ENCODE measurements at places on chromosomes 7 and 10.

DNA sequence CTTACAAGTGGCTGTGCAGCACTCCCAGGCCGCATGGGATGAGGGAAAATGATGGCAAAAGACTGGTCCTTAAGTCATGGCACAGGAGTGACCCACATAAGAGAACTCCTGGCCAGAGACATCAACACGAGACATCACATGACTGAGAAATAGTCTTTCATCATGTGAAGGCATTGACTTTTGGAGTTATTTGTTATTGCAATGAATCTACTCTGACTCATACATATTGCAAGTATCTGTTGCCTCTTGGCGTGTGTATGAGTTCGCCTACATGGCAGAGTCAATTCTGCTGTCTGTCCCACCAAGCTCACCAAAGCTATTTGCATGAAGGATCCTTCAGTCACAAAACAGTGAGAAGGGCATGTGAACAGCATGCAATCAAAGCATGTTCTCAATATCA is 59.7 kb upstream of the HABP2 start:
- DNase-seq, result no peak

- no peak for DNase-seq
Observed at GRCh38 chr7:11078247-11078834, 104.7 kb downstream of the PHF14 start.

DNA sequence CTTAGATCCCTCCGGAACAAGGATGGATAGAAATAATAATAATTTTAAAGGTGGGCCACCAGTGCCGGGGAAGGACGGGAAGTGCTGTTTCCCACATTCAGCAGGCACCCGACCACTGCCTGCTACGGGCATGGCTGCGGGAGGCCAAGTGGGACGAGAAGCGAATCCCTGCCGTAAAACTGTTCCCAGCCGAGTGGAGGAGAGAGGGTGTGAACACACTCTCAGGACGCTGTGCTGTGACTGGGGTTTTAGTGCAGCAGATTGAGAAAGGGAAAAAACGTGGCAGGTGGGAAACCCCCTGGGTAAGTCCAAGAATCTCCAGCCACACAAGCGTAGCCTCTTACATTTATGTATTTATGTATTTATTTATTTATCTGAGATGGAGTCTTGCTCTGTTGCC is 158.8 kb downstream of the DNAJB6 start:
- DNase-seq, result peak; percentile 58

DNA sequence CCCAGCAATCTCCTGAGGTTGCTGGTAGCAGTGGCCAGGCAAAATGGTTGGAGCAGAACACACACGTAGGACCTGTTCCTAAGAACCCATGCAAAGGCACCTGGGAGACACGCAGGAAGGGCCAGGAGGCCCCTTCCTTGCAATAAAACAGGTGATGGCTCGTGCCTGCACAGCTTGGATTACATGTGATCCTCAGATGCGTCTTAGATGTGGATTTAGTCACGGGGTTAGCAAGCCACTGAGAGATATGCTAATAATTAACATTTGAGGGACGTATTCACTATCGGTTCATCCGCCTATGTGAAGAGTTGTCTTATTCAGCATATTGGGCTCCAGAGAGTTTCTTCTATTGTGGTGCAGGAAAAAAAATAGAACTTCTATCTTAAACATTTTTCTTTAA is 4.6 kb upstream of the RHEB start:
- DNase-seq, result no peak

GRCh38 chr10:126013489-126014281 is 117.3 kb downstream of the FANK1 start:
- no peak for DNase-seq

DNA sequence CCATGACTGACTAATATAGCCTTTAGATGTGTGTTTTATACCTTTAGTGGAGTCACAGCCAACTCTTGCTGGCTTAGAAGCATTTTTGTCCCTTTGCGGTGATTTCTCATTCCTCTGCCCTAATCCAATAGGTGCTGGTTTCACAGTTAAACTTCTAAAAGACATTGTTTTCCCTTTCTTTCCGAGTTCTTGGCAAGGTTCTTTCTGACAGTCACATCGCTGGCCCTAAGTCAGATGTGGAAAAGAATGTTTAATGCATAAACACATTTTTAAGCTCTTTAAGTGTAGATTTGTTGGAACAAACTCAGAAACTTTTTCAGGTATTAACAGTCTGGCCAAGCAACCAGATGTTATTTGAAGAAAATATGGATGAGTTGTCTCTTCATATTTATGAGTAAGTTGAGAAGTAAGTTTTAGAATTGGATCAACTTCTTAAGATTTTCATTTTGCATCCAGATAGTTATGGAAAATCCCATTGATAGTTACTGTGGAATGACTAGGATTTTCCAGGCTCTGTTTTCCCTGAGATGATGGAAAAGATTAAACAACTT is 4.1 kb downstream of the EPDR1 start:
- no peak for DNase-seq

DNA sequence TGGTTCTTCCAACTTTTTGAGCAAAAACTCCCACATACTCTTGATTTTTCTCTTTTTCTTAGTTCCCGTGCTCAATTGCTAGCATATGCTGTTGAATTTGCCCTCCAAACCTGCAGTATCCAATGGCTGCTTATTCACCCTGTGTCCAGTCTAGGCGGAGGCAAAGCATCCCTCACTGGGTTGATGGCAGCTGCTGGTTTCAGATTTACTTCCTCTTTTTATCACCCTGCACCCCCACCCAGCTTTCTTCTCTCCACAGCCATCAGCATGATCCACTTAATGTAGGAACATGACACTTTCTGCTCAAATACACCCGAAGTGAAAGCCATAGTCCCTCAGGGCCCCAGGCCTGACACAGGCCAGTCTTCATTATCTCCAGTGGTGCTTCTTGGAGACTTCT is 87.6 kb upstream of the ADARB2 start:
- DNase-seq, result no peak

DNA sequence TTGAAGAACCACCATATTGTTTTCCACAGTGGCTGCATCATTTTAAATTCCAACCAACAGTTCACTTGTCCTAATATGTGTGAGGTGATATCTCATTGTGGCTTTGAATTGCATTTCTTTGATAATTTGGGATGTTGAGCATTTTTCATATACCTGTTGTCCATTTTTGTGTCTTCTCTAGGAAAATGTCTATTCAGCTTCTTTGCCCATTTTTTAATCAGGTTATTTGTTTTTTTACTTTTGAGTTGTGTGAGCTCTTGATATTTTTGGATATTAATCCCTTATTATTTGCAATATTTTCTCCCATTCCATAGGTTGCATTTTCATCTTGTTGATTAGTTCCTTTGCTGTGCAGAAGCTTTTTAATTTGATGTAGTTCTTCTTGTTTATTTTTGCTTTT is 95.1 kb upstream of the CCDC71L start:
- DNase-seq, result no peak

DNA sequence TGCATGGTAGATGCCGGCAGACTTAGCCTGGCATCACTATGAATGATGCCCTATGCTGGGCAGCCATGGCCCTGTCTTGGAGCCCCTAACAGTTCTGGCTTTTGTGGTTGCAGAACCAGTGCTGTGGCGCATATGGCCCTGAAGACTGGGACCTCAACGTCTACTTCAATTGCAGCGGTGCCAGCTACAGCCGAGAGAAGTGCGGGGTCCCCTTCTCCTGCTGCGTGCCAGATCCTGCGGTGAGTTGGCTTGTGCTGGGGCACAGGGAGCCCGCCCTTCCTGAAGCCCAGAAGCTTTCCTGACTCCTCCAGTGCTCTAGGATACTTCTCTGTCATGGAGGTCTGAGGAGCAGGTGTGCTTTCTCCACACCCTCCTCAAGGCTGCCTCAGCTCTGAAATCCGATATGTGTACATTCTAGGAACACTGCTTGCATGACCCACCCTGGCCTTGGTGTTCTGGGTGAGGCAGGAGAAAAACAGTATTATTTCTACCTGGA is 25.6 kb upstream of the SH2D4B start:
- DNase-seq, result no peak

- DNase-seq, result peak; percentile 46
Observed at GRCh38 chr7:151115121-151115835, 29.0 kb downstream of the AGAP3 start.

- DNase-seq, result peak; percentile 61
Observed at GRCh38 chr7:139777948-139778841, at the start of gene HIPK2. Gene HIPK2 (minus strand): TSS chr7:139777998. CDS start chr7:139777623, 375 bp downstream.

GRCh38 chr10:122279725-122280141 is 8.6 kb downstream of the BTBD16 start:
- peak; percentile 25 for DNase-seq

DNA sequence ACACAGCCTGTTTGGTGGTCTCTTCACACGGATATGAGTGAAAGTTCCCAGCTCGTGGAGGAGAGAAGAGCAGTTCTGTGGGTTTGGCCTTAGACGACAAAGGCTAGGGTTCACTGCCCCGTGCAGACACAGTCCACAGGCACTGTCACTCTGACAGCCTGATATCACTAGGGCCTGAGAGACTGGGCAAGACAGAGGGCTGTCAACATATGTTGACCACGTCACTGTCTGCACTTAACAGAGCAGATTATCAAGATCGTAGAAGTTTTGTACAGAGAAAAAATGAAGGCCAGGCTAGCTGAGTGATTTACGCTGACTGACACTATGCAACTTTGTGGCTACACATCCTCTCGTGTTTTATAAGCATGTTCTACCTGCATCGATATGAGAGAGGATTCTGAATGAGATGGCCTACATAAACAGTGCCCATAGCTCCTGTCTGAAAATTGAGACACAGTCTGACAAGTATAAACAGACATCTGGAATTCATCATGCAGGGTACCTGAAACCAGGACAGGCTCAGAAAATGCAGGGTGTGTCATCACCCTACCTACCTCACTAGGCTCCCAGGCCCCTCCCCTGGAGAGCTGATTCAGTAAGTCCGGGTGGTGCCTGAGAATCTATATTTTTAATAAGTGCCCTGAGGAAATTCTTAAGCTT is 120.0 kb downstream of the SGMS1 start:
- no peak for DNase-seq

- no peak for DNase-seq
Observed at GRCh38 chr7:101768280-101768679, 49.1 kb upstream of the CUX1 start.

DNA sequence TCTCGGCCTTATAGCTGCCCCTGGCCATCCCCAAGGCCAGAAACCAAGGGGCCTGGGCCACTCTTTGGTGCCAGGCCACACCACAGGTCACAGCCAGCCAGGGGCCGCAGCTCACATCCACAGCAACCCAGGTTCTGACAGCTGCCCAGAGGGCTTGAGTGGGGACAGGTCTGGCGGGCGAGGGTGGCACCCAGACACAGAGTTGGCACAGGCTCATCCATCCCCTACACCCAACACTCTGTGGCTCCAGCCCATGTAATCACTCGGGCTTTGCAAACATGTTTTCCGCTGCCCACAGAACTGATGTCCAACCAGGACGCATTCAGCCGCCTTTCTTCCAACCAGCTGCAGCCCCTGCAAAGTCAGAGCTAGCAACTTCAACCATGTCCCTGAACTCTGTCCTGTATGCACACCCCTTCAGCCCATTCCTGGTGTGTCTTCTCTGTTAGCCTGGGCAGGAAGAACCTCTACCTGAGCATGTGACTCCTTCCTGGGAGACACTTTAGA is 57.7 kb upstream of the PPP2R2D start:
- no peak for DNase-seq

GRCh38 chr7:51230723-51231122 is 85.9 kb downstream of the COBL start:
- no peak for DNase-seq

DNA sequence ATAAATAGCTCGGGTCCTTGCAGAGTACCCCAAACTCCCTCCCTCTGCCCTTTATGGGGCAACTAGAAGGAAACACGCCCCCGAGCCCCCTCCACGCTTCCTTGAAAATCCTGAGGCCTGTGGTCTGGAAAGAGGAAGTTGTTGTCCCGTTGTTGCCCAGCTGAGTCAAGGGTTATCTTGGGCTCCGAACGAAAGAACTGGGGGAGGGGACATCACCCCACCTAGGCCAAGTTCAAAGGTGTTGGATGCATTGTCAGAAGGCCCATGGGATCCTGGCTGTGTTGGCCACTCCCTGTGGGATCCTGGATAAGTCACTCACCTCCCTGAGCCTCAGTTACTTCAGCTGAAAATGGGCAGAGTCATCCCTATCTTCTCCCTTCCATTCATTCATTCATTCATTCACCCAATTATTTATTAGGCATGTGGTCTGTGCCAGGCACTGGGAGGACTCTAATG is at the start of gene CCL24:
TSS of gene CCL24 (minus strand) at position 26 of the 456 bp plus-strand sequence. CDS start 91 bp downstream, outside the sequence.
- DNase-seq, result no peak

- DNase-seq, result no peak
Observed at GRCh38 chr7:1160670-1161021, 650 bp upstream of the ZFAND2A start.

DNA sequence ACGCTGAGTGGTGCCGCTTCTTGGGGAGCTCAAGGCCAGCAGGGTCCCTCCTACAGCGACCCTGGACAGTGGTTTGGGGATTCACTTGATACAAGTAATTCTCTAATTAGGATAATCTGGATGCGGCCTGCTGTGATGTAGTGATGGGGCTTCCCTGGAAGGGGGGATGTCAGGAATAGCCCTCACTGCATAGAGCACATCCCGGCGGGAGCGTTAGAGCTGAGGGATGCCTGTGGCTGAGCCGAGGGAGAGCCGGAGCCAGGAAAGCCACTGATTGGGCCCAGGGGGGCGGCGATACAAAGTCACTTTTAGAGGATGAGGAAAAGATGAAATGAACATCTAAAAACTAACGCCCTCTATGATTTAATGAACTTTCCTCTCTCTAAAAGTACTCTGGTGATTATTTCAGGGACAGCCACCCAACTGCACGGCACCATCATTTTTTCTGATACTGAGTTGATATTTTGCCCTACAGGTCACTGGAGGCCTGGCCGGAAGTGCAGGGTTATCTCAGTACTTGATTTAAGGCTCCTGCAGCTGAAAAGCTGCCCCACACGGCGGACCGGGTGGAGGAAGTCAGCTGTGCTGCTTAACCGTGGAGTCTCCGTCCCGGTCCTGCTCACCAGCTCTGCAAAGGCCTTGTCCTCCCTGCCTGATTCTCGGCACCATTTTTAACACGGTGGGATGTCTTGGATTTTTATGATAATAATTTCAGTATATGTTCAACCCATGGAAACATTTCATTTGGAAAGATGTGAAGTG is 518.8 kb downstream of the DNAJB6 start:
- DNase-seq, result no peak

DNA sequence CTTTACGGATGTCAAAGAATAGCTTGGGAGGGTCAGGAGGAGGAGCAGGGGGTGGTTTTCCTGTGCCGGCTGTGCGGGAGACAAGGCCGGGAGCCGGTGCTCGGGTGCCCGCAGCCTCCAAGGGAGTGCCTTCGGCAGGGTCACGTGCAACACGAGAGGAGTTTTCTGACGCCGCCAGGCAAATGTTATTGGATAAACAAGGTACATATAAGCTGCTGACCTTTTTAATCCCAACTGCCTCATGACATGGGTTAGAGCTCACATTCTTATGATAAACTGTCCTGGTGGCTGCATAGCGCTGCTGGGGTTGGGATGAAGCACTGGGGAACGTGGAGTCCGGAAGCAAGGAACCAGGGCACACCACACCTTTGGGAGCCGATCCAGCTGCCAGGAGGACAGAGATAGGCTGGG is 124.8 kb upstream of the PDLIM1 start:
- no peak for DNase-seq

DNA sequence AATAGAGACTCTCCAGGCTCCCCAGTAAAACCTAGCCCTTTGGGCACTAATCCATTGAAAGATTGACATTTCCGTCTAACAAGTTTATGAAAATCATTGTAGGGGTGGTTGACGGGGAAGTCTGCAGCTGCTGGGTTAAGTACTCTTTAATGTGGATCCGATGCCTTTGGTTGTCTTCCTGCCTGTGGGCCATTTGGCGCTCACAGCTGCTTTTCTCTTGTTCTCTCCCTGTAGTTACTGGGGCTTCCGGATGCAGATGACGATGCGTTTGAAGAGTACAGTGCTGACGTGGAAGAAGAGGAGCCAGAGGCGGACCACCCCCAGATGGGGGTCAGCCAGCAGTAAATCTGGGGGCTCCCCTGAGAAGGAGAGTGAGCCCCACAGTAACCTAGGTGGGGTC is 22.4 kb downstream of the MTURN start:
- no peak for DNase-seq

Measured in stimulated activated naive CD8-positive, alpha-beta T cell treated with anti-CD3 and anti-CD28 coated beads, Interleukin-15, amount 100 ng/mL, for 72 hours (primary cell).